ENCODE measurements at places on chromosomes 1 and 21. TPM values are rescaled to one million over a fixed set of nuclear protein-coding genes. Genes with fewer than 3 reads are reported as not detected.

DNA sequence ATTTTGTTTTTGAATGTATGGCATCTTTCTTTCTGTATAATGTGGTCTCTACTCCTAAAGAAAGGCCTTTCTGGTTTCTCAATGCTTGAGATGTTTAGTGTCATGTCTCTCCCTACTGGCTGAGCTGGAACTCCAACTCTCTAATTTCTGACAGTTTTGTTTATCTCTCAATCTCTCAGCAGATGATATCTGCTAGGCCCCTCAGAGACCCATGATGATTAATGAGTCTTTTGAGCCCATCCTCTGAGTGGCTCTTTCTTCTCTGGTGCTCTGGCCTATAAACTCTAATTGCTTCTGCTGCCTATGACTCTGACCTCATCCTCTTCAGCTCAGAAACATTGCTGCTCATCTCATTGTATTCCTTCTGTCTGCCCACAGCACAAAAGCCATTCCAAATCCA is 46.6 kb downstream of the CRB1 start:
- DNase-seq = no peak

ZNF593OS gene
- not detected for total RNA-seq

RABGGTB gene
- 42.4 TPM for total RNA-seq

- no peak for DNase-seq
These were observed 820.9 kb upstream of the ADGRL4 start for GRCh38 chr1:79827446-79827845.

DNA sequence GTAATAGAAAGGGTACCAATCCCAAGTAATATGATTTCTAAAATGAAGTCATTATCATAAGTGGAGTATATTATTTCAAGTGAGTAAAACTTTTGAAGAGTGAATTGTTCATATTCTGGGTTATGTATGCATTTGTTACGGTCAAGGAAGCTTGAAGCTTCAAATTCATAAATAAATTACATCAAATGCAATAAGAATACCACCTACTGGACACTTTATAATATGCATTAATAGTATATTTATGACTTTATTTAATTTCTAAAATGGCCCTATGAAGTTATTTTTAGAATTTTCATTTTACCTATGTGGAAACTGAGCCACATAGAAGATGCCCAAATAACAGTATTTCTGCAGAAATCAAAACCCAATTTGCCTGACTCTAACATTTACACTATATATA is 260.6 kb downstream of the SMYD3 start:
- DNase-seq = no peak

- no peak for DNase-seq
These were observed 3.8 kb downstream of the CCN1 start for GRCh38 chr1:85584264-85584781.

OLFM3 gene
- total RNA-seq = not detected

DNA sequence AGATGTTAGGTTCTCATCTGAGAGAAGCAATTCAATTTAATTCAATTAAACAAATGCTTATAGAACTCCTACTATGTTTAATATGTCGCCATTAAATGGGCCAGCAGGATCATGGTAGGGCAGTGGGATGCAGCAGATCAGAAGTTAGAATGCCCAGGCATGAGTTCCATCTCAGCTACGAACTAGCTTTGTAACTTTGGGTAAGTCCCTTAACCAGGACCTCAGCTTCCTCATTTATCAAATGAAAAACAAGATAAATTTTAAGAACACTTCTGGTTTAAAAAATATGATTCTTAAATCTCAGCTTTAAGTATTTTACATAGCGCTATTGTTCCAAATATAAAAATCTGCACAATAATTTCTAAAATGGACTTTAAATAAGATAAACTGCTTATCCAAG is 67.5 kb upstream of the GFI1 start:
- no peak for DNase-seq

DNA sequence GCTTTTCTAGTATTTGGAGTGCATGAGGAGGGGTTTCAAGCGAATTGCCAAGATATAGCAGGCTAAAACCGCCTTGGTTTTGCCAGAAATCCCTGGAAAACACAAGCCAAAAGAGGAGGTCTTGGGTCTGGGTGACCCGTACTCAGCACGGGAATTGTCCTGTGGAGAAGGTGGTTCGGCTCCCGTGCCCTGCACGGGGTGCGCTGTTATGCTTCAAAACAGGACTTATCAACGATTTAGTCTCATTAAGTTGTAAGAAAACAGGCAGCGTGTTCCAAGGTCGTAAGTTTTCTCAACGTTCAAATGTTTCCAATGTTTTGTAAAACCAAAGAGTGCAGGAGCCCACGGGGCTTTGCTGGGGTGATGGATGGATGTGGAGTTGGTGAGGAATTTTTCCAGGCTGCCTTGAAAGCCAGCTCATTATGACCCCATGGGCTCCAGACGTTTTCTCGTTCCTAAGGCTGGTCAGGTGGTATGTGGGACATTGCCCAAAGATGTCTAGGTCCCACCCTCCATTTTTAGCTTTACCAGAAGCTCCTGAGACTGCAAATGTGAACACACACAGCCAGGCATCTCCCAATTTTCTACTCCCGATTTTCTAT is 75.4 kb upstream of the CLDN14 start:
- no peak for DNase-seq

DNA sequence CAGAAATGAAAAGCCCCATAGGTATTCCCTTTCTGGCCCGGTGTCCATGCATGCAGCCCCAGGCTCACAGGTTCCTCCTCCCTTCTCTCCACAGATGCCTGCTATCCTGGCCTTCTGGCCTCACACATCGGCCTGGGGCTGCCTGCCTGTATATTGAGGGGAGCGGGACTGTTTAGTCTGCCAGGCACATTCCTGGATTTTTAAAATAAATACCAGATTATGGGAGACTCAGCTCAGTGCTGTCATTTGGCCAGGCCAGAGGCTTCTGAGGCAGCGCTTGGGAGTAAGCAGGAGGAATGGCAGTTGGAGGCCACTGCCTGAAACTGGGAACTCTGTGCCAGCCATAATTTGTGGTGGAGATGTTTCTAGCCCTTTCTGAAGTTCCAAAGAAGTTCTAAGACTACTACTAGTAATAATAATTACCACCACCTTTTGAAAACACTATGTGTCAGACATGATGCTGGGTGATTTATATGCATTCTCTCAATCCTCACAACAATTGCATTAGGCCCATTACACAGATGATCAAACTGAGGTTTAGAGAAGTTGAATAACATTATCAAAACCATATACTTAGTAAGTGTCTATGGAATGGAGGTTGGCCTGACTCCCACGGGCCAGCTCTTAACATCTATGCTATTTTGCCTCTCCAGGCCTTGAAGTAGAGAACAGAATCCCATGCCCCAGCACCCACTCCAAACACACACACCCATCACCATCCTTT is 107.6 kb downstream of the PLXNA2 start:
- no peak for DNase-seq

DNA sequence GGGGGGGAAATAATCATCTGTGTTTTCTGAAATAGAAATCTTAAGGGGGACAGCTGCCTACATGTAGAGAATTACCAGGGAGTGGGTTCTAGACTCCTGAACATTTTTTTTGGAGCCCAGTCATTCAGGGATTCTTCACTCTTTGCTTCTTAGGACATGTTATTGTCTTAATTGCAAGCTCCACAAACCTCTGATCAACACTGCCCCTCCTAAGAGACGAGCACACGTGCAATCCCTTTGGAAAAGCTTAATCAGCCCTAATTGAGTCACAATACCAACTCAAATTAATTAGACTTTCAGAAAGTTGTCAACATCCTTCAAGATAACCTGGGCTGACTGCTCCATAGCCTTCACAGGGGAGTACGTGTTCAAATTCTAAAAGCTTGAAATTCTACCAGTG is 21.4 kb downstream of the RGS8 start:
- no peak for DNase-seq

DNA sequence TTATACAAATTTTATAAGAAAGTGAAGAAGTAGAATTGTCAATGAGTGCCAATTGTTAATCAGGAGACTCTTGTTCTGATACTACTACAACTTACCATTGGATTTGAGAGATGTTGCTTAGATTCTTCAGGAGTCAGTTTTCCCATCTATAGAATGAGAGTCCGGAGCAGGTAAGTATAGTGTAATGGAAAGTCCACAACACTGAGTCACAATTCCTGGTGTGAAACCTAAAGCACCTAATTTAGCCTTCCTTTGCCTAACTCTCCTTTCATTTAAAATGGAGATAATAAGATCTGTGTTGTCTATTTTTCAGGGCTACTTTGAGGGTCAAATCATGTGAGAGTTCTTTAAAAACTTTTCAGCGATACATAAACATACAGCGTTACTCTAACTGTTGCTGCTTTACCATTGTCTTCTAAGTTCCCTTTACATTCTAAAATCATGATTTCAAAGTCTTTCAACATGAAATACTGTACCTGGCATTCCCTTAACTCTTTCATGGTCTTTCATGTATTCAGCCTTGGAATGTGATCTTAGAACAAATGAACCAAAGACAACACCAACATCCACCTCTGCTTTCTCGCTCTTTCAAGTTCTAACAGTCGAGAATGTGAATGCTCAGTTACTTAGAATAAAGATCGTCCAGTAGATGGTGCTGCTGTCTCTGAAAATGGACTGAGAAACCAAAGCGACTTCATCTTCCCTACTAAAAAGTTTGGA is 90.9 kb downstream of the SLC30A10 start:
- DNase-seq = no peak

KIF14 gene
- 0.38 TPM for total RNA-seq

GRCh38 chr21:29610779-29611360 is 312.1 kb downstream of the BACH1 start:
- no peak for DNase-seq

GRCh38 chr1:236875975-236876374 is 80.9 kb downstream of the MTR start:
- DNase-seq = no peak

DNA sequence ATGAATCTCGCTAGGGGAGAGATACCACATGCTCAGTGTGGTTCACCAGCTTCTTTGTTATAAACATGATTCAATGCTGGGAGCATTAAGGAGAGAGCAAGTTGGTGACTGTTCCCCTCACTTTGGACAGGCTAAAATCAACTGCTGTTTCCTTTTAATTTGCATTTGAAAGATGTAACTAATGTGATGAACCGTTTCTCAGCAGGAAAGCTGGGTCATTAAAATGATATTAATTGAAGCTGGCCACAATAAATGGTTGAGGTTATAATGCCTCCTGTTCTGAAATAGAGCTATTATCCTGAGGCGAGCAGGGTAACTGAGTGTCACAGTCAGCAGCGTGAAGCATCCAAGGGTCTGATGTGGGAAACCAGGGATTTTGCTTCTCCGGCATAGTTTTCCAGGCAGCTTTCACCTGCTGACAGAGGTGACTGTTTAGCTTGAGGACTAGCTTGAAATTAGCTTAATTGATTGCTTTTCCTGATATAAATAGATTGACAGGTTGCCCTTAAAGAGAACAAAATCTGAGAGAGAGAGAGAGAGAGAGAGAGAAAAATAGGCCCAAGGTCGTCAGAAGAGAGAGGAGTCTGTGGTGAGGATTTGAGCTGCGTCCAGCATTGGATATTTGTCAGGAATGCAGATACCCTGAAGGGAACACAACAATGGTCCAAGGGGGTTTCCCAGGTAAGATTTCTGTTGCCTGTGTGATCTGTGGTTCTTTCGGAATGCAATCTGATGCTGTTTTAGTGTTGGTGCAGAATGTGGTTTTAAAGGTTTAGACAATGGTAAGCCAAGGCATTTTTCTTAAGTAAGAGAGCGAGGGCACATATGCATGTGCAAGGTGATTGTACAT is 209.7 kb downstream of the PATJ start:
- no peak for DNase-seq
